ENCODE measurements at places on chromosomes 13 and 19.

DNA sequence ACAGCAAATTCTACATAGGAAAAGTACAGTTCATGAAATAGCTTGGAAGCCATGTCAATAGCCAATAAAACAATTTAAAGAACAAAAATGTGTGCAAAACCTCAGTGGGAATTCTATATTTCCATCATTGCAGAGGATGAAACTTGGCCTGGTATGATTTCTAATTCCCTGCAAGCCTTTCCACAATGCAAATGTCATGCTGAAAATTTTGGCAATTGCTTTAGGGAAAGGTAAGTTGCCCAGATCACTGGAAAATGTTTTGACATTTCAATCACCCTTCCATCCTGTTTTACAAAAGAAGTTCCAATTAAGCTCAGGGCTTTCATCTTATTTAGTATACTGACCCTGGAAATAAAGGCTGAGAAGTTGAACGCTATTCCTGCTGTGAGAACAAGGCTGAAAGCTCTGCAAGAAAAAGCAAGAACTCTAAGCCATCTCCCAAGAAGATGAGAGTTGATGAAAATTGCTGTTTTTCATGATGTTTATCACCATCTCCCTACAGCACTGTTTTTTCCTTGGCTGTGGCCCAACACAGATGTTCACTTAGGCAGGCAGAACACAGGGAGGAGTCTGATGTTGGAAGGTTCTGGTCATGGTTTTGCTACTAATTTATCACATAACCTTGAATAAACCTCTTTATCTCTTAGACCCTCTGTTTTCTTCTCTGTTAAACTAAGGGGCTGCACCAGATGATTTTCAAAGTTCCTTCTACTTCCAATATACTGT, 263.7 kb downstream of the KCTD12 start:
- no peak for DNase-seq

GRCh38 chr13:76663592-76664335, 222.4 kb downstream of the KCTD12 start:
- no peak for DNase-seq

DNA sequence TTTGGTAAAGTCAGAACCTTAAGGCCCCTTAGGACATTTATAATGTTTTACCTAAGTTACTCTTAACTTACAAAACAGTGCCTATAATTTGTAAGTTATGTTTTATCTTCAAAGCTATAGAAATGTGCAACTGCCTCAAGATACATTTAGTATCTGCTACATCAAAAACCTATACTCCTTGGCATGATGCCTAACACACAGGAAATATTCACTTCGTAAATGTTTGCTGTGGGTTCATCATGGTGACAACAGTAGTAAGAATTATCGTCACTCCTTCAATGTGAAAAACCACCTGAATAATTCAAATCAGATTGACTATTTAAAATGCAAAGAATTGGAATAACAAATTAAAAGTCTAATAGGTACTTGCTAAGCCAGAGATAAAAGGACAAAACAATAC, 184.1 kb downstream of the DIAPH3 start:
- DNase-seq = no peak

DNA sequence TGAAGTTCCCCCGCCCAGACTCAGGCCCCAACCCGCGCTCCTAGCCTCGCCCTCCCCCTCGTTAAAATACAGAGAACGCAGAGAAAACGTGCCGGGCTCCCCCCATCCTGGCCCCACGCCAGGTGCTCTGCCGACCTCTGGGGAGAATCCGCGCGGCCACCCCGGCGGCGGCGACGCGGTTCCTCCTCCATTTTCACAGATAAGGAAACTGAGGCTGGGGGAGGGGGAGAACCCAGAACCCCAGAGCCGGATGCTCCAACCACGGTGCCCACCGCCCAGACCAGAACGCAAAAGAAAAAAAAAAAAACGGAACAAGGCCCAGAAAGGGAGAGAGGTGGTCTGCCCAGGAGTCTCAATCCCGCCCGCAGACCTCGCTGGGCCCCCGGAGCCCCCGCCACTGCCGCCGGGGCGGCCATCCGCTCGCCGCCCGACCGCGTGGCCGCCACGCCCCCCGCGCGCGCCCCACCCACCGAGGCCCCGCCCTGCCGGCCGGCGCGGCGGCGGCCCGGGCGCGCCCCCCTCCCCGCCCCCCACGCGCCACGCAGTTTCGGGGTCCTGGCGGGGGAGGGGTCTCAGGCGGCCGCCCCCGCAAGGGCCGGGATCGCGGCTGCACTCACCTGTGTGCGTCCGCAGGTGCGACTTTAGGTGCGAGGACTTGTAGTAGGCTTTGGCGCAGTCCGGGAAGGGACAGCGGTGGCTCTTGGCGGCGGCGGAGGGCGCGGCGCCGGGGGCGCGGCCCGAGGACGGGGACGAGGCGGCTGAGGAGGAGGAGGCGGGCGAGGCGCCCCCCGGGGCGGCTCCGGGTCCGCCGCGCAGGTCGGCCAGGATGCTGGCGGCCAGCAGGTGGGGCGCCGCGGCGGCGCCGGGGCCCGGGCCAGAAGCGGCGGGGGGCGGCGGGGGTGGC, 703 bp downstream of the KLF16 start:
- no peak for DNase-seq

- no peak for DNase-seq
These were observed 20.1 kb upstream of the ZNRF4 start for GRCh38 chr19:5434970-5435641.

DNA sequence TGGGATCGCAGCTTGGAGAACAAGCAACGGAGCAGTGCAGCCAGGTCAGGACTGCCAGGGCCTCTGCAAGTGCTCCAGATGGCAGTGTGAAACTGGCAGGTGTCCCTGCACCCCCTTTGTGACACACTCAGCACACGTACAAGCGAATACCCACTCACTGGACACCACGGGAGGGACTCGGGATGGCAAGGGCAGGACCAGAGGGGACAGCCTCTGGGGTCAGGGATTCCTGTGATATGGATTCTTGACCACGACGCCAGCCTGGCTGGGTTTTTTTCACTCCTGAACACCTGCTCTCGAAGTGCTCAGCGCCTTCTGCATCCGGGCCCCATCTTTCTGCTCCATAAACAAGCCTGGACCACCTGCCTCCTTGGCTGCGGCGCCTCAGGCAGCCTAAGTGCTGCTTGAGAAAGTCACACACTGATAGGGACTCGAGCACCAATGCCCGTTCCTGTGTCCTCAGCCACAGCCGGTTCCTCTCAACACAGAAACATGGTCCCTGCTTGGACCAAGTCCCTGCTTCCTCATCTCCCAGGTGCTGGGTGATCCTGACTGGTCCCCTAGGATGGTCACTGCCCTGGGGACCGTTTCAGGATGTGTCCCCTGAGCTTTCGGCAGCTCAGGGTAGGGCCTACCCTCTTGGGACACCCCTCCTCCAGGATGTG, 22.0 kb downstream of the ELAVL1 start:
- no peak for DNase-seq

DNA sequence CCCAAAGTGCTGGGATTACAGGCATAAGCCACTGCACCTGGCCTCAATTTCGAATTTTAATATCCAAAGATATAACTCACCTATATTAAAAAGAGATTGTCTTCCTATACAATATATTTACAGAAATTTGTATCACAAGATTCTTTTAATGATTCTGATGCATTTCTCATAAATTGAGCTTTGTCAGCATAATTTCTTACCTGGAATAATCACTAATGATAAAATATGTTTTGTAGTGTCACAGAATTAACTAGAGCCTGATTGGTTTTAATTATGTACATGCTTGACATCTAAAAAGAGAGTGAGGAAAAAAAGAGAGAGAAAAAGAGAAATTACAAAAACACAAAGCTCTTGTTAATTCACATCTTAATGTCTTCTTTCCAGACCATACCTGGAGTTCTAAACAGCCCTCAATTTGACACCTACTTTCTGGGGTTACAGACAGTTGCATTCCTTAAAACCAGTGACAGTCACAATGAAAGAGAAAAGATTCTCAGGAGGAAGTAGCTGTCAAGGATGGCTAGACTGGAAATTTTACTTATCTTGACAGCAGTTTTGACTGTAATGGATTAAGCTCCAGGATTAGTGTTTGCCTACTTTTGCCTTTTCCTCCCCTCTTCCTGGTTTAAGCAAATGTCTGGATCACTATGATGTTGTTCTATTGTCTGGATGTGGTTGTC, 214.4 kb downstream of the SPRY2 start:
- no peak for DNase-seq

- DNase-seq = no peak
These were observed 133.6 kb downstream of the STK24 start for GRCh38 chr13:98443329-98443728.

- no peak for DNase-seq
These were observed 262.6 kb upstream of the RXFP2 start for GRCh38 chr13:31476753-31477152.

- no peak for DNase-seq
These were observed 725 bp downstream of the ZNF682 start for GRCh38 chr19:20038358-20039202.

- no peak for DNase-seq
These were observed 4.9 kb downstream of the LIPE start for GRCh38 chr19:42422092-42422900.

- DNase-seq = no peak
These were observed 10.4 kb downstream of the EFNA2 start for GRCh38 chr19:1296078-1296477.

DNA sequence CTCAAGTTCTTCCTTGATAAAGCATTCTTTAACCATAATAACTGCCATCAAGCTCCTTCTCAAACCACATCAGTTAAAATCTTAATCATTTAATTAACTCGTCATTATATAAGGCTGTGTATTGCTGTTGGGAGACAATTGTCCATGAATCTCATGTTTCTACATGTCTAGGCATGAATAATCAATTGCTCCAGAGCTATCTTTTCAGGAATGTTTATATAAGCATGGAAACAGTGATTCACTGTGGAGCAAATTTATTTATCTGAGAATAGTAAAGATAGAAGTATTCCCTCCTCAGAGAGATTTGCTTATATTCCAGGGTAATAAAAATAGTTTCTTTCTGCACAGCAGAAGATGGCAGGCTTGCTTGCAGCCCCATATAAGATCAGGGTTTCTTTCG, 71.1 kb downstream of the CBY2 start:
- DNase-seq = no peak

GRCh38 chr19:54268936-54269335, 11.9 kb upstream of the LILRB5 start:
- DNase-seq = no peak

- no peak for DNase-seq
These were observed 141.3 kb downstream of the RNF17 start for GRCh38 chr13:24905242-24905641.

GRCh38 chr19:31175564-31176348, 173.5 kb downstream of the TSHZ3 start:
- no peak for DNase-seq

- no peak for DNase-seq
These were observed 90.7 kb downstream of the RGCC start for GRCh38 chr13:41548031-41548430.

DNA sequence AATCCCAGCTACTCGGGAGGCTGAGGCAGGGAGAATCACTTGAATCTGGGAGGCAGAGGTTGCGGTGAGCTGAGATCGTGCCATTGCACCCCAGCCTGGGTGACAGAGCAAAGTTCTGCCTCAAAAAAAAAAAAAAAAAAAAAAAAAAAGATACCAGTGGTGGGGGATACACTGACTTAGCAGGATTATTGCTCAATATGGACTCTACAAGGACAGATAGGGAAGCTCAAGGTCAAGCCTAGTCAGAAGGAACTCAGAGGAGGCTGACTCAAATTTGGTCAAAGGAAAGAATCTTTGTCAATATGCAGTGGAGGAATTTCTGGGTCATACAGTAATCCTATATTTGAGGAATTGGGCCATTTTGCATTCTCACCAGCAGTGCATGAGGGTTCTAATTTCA, 6.7 kb upstream of the DIAPH3 start:
- DNase-seq = no peak

- DNase-seq = no peak
These were observed 30.7 kb upstream of the CSNK1A1L start for GRCh38 chr13:37136187-37136586.

- no peak for DNase-seq
These were observed 610 bp downstream of the ZSCAN1 start for GRCh38 chr19:58034477-58034793.

GRCh38 chr13:113086031-113086750, 19.4 kb upstream of the F7 start:
- DNase-seq = no peak
